Right renal pelvis (tissue), 4 donors: ENCODE measurements at places on chromosomes 6 and 20. TPM values are rescaled to one million over a fixed set of nuclear protein-coding genes. Genes with fewer than 3 reads are reported as not detected.

The RAD21L1 gene
- not detected for polyA plus RNA-seq

The DYNLT1 gene
- 167 TPM for polyA plus RNA-seq

The ULBP1 gene
- polyA plus RNA-seq, result 1.5 TPM

The CAPN11 gene
- polyA plus RNA-seq, result 0.17 TPM

The FAM83C gene
- polyA plus RNA-seq, result 0.06 TPM

The RAET1G gene
- 1.8 TPM for polyA plus RNA-seq

The BACH2 gene
- 9.7 TPM for polyA plus RNA-seq

The BIRC7 gene
- 2.7 TPM for polyA plus RNA-seq

The EPB41L1 gene
- 70.4 TPM for polyA plus RNA-seq

The COX4I2 gene
- 2.2 TPM for polyA plus RNA-seq

The DEFB132 gene
- polyA plus RNA-seq, result not detected

The MCHR2 gene
- polyA plus RNA-seq, result 0.03 TPM

The C6orf136 gene
- polyA plus RNA-seq, result 24.3 TPM

The GMNN gene
- polyA plus RNA-seq, result 56.6 TPM

The ARMH2 gene
- polyA plus RNA-seq, result not detected

The HLA-DOB gene
- polyA plus RNA-seq, result 0.19 TPM

The ZSCAN23 gene
- polyA plus RNA-seq, result 12.2 TPM

The TPMT gene
- polyA plus RNA-seq, result 31.3 TPM

The SSTR4 gene
- not detected for polyA plus RNA-seq

The NR2E1 gene
- not detected for polyA plus RNA-seq

The KCNB1 gene
- 0.39 TPM for polyA plus RNA-seq

The SLC17A5 gene
- 22.2 TPM for polyA plus RNA-seq

The ZC3H12D gene
- 0.53 TPM for polyA plus RNA-seq

The HTR1E gene
- 0.96 TPM for polyA plus RNA-seq

The TAGAP gene
- 1.4 TPM for polyA plus RNA-seq

The TNFRSF21 gene
- 37.7 TPM for polyA plus RNA-seq

The CLPSL2 gene
- 0.23 TPM for polyA plus RNA-seq
